ENCODE measurements at places on chromosomes 2 and 18.

GRCh38 chr18:79687806-79688205 is 8.2 kb downstream of the CTDP1 start:
- DNase-seq: peak; percentile 25

GRCh38 chr2:189253836-189254235 is 74.3 kb upstream of the COL5A2 start:
- peak; percentile 68 for DNase-seq

GRCh38 chr2:58826795-58827194 is 585.7 kb upstream of the FANCL start:
- no peak for DNase-seq

DNA sequence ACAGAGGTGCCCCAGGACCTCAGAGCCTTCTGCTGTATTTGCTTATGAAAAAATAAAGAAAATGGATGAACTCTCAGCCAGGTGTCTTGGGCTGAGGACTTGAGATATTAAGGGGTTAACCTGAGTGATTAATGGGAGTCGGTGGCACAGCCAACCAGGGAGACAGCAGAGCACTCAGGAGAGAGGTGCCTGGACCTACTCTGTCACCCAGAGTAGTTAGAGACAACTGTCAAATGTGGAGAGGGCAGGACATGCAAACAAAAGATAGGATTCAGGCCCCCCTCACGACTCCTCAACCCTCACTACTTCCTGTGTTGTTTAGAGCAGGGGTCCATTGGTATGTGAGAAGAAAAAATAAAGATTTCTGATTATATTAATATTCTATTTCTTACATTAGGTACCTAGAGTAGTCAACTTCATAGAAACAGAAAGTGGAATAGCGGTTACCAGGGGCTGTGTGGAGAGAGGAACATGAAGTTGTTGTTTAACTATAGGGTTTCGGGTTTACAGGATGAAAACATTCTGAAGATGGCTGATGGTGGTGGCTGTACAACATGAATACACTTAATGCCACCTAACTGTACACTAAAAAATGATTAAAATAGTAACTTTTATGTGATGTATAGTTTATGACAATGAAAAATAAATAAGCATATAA is 28.6 kb upstream of the CETN1 start:
- no peak for DNase-seq

DNA sequence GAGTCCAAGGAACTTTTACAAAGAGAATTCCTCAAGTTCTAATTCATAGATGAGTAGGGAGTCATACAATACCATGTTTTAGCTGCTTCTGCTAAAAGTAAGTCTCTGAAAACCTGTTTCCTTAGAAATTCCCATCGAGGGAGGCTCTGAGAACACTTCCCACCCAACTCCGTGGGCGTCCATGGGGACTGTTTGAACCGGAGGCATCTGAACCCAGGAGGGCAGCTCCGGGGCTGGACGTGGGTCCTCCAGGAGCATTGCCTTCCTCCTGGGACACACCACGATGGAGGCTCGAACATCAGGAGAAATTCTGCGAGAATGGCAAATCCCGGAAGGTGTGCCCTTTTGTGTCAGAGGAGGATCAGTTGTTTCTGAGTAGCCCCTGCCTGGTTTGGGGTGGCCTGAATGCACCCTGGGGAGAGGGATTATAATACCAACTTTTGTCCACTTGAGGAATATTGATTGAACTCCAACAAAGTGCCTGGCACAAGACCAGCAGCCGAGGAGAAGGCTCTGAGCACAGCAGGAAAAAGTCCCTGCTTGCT is 327.5 kb upstream of the SALL3 start:
- DNase-seq: no peak

DNA sequence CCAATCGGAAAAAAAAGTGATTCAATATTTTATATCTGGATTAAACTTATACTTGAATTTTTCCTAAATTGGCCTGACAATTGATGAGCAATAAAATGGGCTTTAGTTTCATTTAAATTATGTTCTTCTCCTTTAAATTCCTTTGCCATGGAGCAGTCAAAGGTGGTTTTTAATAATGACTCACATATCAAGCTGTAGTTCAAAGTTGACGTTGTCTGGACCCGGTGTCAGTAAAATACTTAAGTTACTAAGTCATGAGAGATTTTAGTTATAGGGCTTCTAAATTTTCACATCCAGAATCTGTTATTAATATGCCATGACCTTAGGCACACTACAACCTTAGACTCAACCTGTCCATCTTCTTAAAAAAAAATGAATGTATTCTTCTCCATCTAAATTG is 62.5 kb downstream of the CDH2 start:
- DNase-seq: peak; percentile 88

GRCh38 chr2:45072862-45073237 is 63.6 kb upstream of the SIX2 start:
- DNase-seq: no peak

DNA sequence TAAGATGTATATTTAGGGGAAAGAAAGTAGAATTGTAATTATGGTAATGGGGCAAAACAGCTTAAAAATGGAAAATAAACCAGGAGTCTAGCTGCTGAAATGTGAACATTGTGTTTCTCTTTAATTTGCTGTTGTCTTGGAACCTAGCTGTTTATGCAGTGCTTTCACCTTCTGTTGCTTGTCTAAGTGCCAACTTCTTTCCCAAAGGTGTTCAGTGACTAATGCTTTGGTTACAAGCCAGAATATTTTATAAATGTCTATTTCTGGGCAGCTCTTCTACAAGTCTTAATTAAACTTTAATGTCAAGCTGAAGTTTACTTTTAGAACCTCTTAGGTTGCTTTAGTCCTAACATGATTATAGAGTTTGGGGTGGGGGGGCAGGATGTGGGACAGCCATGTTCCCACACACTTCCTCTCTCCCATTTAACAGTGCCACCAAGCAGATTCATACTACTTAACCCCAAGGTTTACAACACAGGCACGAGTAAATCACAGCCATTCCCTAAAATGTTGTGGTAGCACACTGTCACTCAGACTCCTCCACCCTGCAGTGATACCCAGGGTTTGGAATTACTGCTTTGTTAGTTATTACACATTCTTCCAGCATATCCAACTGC is 60.6 kb downstream of the ITGA4 start:
- no peak for DNase-seq

GRCh38 chr2:142580691-142581090 is 296.8 kb upstream of the KYNU start:
- DNase-seq: no peak

DNA sequence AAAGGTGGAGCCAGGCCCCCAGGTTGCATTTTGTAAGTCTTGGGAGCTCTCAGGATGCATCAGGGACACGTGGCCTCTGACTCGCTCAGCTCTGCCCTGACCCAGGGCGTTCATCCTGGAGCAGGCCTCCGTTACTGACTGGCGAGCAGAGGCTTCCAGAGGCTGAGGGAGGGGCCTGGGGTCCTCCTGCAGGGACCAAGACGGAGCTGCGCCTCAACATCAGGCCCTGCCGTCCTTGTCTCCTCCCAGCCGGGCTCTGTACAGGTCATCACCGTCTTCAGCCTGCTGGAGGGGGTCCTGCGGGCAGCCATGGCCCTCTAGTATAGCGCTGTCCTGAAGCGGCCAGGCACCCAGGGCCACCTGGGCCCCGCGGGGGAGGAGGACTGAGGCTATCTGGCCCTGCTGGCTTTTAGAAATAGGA is 10.2 kb upstream of the ALPP start:
- DNase-seq: no peak

- no peak for DNase-seq
These were observed 693.3 kb upstream of the CDH7 start for GRCh38 chr18:65057439-65058083.

DNA sequence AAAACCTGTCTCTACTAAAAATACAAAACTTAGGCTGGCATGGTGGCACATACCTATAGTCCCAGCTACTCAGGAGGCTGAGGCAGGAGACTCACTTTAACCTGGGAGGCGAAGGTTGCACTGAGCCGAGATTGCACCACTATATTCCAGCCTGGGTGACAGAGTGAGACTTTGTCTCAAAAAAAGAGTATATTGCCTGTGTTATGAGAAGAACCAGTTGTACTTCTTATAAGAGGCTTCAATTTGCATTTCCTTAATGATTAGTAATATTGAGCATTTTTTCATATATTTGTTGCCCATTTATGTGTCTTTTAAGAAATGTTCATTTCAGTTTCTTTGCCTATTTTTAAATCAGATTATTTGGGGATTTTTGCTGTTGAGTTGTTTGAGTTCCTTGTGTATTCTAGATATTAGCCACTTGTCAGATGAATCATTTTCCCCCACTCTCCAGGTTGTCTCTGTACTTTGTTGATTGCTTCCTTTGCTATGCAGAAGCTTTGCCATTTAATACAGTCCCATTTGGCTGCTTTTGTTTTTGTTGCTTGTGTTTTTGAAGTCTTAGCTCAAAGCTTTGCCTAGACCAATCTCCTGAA is 75.8 kb upstream of the LRPPRC start:
- no peak for DNase-seq

- no peak for DNase-seq
These were observed 89.0 kb downstream of the TMEM18 start for GRCh38 chr2:588074-588645.

DNA sequence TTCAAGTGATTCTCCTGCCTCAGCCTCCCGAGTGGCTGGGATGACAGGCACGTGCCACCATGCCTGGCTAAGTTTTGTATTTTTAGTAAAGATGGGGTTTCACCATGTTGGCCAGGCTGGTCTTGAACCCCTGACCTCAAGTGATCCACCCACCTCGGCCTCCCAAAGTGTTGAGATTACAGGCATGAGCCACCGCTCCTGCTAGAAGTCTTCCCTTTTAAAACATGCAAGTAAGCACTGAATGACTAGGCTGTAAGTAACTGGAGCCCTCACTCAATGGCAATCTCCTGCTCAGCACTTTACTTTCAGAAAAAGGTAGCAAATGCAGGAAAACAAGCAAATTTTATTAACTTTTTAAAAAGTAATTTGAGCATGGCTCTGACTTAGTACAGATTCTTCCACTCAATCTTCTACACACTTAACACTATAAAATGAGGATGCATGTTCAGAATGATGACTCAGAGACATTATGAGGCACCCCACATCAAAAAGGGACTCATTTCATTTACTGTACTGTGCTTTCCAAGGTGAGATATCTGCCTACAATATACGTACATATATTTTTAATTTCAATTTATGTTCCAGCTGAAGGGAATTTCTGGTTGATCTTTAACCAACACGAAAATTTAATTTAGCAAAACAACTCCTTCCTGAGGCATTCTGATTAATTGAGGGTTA is 6.6 kb upstream of the NCK2 start:
- no peak for DNase-seq

- no peak for DNase-seq
These were observed 377.4 kb upstream of the CRIM1 start for GRCh38 chr2:35978218-35978617.

GRCh38 chr2:66362701-66363100 is 72.2 kb upstream of the MEIS1 start:
- DNase-seq: no peak

DNA sequence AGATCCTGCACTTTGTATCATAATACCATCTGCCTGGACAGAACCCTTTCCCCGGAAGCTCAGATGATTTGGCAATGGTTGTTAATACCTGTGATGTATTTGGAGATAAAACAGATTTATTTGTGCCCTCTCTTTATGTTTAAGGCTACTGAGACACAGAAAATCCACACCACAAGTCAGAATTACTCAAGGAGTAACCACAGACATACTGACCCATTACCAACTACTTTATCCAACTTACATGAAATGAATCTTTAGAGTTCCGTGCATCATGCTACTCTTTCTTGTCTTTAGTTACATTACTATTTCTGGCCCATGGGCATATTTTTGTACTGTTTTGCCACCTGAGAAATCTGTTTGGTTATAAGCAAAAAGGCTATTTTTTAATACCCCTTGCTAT is 384.0 kb downstream of the STK39 start:
- DNase-seq: no peak
